HuH-7.5 (cell line): ENCODE measurements at places on chromosomes 16 and 17.

GRCh38 chr16:86555704-86556075, 655 bp upstream of the MTHFSD start:
- no peak for DNase-seq

DNA sequence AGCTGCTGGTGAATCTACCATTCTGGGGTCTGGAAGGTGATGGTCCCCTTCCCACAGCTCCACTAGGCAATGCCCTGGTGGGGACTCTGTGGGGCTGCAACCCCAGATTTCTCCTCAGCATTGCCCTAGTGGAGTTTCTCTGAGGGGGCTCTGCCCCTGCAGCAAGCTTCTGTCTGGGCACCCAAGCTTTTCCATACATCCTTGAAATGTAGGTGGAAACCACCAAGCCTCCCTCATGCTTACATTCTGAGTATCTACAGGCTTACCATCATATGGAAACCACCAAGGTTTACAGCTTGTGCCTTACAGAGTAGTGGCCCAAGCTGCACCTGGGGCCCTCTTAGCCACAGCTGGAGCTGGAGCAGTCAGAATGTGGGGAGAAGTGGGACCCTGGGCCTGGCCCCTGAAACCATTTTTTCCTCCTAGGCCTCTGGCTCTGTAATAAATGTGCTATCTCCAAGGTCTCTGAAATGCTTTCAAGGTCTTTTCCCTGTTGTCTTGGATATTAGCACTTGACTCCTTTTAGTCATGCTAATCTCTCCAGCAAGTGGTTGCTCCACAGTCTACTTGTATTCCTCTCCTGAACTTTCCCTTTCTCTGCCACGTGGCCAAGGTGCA, 19.6 kb upstream of the DLX3 start:
- DNase-seq, result no peak

DNA sequence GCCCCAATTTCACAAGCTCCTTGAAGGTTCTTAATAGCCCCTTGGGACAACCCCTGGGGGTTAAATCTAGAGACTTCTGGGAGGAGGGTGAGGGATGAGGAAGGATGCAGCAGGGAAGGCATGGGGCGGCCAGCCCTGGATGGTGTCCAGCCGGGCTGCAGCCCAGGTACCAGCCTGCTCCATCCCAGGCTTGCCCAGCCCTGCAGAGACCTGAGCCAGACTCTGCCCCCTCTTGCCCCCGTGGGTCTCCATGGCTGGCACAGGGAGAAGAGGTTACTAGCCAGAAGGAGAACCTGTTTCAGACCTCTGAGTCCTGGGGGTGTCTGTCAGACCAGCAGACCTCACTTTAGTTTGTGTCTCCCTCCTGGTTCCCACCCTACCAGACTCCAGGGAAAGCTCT, 8.5 kb downstream of the NHERF1 start:
- DNase-seq, result no peak

DNA sequence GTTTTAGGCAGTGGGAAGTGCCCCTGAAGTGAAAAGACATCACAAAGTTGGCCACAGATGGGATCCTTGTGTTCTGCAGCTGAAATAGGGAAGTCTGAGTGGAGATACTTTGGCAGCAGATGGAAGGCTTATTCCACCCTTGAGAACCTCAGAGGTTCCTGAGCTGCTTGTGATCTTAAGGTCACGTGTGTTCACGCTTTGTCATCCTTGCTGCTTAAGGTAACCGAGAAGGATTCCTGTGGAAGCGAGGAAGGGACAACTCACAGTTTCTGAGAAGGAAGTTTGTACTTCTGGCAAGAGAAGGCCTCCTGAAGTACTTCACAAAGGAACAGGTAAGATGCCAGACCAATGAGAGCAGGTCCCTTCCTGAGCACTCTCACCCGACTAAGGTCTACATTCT, 12.2 kb downstream of the ADAP2 start:
- no peak for DNase-seq

GRCh38 chr16:69812688-69813014, 50.5 kb downstream of the WWP2 start:
- no peak for DNase-seq

- DNase-seq, result no peak
Measured at GRCh38 chr16:85036236-85037049, 8.8 kb downstream of the KIAA0513 start.

DNA sequence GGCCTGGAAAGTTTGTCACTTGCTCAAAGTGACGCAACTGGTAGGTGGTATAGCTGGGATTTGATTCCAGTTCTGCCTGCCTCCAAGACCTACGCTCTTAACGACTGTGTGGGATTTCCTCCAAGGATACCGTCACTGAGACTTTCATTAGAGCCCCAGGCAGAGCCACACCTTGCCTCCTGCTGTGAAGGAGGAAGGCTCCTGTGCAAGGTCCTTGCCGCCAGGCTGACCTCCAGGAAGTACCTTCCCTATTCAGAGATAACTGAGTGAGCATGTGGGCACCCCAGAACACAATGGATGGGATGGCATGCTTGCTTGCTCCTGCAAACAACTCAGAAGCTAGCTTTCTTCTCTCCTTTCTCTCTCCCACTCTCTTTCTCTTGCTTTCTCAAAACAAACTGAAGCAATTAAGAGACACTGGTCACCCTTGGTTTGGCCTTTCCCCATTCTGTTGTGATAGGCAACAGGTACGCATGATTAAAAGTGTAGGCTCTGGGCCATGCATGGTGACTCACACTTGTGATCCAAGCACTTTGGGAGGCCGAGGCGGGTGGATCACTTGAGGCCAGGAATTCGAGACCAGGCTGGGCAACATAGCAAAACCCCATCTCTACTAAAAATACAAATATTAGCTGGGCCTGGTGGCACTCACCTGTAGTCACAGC, 30.7 kb downstream of the CACNG3 start:
- no peak for DNase-seq

DNA sequence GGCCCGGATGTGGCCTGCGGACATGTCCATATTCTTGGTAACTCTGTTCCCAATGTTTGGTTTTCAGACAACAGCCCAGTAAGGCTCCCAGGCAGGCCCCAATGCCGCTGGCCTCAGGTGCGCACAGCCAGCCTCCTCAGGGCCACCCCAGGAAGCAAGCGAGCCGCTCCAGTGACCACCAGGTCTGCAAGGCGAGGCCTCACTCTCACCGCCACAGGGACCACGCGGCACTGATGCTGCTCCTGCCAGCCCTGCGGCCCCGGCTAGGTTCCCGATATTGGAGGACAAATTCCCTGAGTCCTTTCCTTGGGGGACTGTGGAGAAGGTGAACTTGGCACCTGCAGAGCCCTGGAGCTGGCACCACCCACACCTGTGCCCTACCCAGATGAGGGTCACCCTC, 19.0 kb downstream of the PDIA2 start:
- no peak for DNase-seq

GRCh38 chr16:86567701-86568581, 1.3 kb downstream of the FOXC2 start:
- no peak for DNase-seq

DNA sequence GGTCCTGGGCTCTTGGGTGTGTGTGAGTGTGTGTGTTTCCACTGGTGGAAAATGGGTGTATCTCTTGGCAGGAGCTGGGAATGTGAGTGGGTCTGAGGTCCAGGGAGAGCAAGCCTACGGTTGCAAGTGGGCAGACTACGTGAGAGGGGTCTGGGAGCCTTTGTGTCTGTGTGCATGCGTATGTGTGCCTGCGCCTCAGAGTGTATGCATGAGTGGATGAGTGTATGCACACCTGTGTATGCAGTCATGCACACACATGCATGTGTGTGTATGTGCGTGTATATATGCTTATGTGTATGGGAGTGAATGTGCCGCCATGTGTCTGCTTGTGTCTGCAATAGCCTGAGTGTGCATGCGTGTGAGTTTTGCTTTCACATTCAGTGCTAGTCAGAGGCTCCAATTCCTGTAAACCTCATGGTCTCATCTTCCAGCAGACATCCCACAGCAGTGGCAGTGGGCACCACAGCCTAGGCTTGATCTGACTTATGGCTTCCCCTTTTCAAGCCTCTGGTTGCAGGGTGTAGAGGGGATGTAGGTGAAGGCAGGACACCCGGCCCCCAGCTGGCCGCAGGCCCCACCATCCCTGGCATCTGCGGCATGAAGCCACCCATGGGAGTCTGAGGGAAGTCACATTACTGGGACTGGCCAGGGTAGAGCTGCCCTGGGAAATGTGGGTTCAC, 19.7 kb upstream of the RMI2 start:
- no peak for DNase-seq

DNA sequence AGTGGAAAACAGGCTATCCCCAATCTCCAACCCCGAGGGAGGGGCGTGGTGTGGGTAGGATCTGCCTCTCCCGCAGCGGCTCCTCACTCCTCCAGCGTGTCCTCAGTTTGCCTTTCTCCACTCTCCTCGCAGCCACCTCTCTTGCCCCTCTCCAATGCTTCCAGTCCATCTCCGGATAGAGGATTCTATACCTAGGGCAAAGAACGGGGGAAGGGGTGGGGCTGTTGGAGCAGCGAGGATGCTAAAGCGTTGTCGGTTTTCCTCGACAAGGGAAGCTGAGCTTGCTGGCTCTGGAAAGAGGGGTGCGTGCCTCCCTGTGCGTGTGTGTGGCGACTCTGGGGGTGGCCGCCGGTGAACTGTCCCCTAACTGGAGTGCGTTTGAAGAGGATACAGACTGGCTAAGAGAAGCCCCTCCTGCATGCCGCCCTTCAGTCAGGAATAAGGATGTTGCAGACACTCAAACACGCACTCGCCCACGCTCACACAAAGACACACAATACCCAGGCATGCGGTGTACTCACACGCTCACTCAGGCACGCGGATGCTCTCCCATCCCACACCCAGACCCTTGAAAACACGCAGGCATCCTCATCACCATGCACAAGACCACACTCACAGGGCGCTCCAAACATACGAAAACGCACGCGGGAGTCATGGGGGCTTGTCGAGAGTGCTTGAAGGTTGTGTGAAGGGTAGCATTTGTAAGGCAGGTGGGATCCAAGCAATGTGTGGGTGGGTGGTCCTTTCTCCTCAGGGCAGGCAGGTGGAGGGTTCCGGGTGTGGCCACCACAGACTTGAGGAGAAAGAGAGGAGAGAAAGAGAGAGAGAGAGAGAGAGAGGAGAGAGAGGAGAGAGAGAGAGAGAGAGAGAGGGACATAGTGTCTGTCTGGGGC, 655 bp upstream of the GPR139 start:
- DNase-seq, result no peak
